ENCODE measurements at places on chromosomes 16 and 17. TPM values are rescaled to one million over a fixed set of nuclear protein-coding genes. Genes with fewer than 3 reads are reported as not detected.

The PPY gene
- not detected for total RNA-seq

The TPSG1 gene
- total RNA-seq = not detected

DNA sequence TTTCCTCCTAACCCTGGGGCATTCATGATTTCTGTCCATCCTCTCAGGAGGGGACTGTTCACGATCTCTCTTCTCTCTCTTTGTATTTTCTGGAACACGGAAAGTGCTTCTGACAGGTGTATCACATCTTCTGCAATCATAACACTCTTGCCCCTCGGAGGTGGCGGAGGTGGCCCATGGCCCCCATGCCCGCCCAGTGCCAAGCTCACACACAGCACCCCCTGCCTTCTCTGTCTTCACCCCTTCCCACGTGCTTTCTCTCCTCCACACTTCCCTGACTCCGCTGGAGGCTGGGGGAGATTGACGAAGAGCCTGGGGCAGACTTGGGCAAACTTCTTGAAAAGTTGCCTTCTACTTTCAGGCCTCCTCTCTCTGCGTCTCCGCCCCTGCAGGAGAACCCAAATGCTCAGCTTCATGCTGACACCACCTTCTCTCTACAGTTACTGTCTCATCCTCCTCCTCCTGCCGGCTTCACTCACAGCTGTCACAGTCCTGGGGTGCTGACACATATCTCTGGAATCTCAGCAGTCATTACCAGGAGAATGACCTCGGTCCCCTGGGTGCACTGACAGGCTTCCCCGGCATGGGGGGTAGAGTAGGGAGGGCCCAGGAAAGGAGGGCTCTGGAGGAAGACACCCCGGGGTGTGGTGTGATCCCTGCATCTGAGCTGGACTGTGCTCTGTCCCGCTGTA is 127.1 kb downstream of the ENGASE start:
- H3K4me3 ChIP-seq = no peak overlapping the region
- H3K27me3 ChIP-seq = peaks cover 96% of the 10 kb centered on the region
- H3K4me1 ChIP-seq = no peaks in the 10 kb centered on the region
- H3K27ac ChIP-seq = no peak overlapping the region
- no peak for DNase-seq

DNA sequence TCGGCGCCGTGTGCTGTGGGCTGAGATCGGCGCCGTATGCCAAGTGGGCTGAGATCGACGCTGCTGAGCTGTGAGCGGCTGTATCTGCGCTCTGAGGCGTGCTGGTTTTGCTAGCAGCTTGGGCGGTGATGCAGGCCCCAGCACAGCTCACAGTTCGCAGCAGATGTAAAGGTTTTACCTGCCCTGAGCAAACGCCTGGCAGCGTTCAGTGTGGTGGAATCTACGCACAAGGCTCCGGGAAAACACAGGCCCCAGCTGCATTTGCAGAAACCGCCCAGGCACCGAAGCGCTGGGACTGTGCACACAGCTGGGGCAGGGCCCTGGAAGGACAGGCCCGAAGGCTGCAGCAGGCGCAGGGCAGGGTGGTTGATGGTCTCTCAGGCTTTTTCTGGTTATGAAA is 8.0 kb upstream of the ZNF469 start:
- no peaks in the 10 kb centered on the region for H3K4me1 ChIP-seq
- H3K27ac ChIP-seq = no peak overlapping the region
- no peak overlapping the region for H3K4me3 ChIP-seq
- peaks cover 29% of the 10 kb centered on the region for H3K27me3 ChIP-seq
- no peak for DNase-seq

- peaks cover 10% of the 10 kb centered on the region for H3K36me3 ChIP-seq
- H3K27me3 ChIP-seq = no peaks in the 10 kb centered on the region
- H3K4me1 ChIP-seq = peaks cover 6% of the 10 kb centered on the region
- H3K4me3 ChIP-seq = no peak overlapping the region
- DNase-seq = no peak
Measured at GRCh38 chr16:87698676-87699199, 67.0 kb downstream of the KLHDC4 start.

DNA sequence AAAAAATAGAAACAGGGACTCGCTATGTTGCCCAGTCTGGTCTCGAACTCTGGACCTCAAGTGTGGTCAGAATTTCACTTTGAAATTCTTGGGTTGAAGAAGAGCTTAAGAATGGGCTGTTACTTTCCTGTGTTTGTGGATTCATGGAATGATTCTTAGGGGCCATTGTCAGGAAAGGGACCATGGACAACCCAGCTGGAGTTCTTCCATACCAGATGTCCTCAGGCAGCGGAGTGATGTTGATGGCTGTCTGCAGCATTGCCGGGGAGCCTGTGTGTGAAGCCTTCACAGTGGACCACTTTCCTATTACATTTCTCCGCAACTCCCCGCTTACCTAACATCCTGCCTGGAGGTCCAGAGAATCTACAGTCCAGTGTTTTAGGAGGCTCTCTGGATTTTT is 145.9 kb downstream of the CLEC16A start:
- no peak overlapping the region for H3K27ac ChIP-seq
- H3K4me1 ChIP-seq = no peaks in the 10 kb centered on the region
- H3K27me3 ChIP-seq = no peaks in the 10 kb centered on the region
- H3K36me3 ChIP-seq = peaks cover 24% of the 10 kb centered on the region
- no peak for DNase-seq

DNA sequence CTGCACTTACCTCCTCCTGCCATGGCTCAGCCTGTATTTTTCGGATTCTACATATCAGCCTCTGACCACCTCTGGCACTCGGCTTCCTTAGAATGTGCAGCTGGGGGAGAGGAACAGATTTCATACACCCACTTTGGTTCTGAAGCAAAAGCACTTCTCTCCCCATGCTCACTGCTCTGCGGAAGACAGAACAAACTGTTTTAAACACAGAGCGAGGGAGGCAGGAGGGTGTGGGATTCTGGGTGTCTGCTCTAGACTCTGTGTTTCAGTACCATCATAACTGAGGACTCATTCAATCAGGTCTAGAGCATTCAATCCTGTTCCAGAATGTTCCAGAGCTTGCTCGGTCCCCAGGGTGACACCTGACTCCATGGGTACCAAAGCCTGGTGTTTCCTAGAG is 239.1 kb downstream of the GRIN2A start:
- H3K27me3 ChIP-seq = peaks cover 3% of the 10 kb centered on the region
- H3K36me3 ChIP-seq = no peaks in the 10 kb centered on the region
- DNase-seq = no peak
- H3K4me1 ChIP-seq = no peaks in the 10 kb centered on the region
- H3K27ac ChIP-seq = no peak overlapping the region
- H3K4me3 ChIP-seq = no peak overlapping the region

GRCh38 chr16:53449816-53450517 is 15.7 kb downstream of the RBL2 start:
- no peak overlapping the region for H3K4me3 ChIP-seq
- H3K36me3 ChIP-seq = peaks cover 74% of the 10 kb centered on the region
- no peak for DNase-seq
- no peaks in the 10 kb centered on the region for H3K27me3 ChIP-seq
- no peaks in the 10 kb centered on the region for H3K4me1 ChIP-seq
- no peak overlapping the region for H3K27ac ChIP-seq

GRCh38 chr16:22235839-22236745 is 30.0 kb downstream of the EEF2K start:
- peaks cover 13% of the 10 kb centered on the region for H3K36me3 ChIP-seq
- H3K27me3 ChIP-seq = no peaks in the 10 kb centered on the region
- peak; percentile 23 for DNase-seq
- H3K27ac ChIP-seq = peak overlapping the region; percentile 13

- peaks cover 20% of the 10 kb centered on the region for H3K36me3 ChIP-seq
- DNase-seq = no peak
- peak overlapping the region; percentile 53 for H3K4me3 ChIP-seq
- H3K27ac ChIP-seq = no peak overlapping the region
- no peaks in the 10 kb centered on the region for H3K4me1 ChIP-seq
Measured at GRCh38 chr17:69222707-69223258, 5.8 kb downstream of the ABCA10 start.

- H3K27ac ChIP-seq = no peak overlapping the region
- peaks cover 17% of the 10 kb centered on the region for H3K27me3 ChIP-seq
- no peaks in the 10 kb centered on the region for H3K4me1 ChIP-seq
- H3K4me3 ChIP-seq = no peak overlapping the region
Measured at GRCh38 chr17:41724476-41725050, 9.9 kb downstream of the HAP1 start.

- H3K27ac ChIP-seq = no peak overlapping the region
- H3K4me1 ChIP-seq = no peaks in the 10 kb centered on the region
- H3K36me3 ChIP-seq = peaks cover 50% of the 10 kb centered on the region
- no peak overlapping the region for H3K4me3 ChIP-seq
Measured at GRCh38 chr16:68883685-68884084, 40.4 kb downstream of the TANGO6 start.

DNA sequence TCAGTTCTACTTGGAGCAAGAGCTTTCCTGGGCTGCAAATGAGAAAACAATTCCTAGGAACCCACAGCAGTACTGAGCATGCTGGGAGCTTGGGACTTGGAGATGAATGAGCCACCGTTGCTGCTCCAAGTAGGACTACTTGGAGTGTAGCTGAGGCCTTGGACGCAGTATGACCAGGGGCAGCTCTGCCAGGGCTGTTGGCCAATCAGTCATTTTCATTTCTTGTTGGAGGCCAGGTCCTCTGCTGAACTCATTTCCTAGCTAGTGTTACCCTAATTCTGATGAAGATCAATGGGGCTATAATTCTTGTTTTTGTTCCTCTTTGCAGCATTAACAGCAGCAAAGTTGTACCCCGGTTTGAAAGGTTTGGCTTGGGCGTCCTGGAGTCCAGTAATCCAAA is 8.0 kb upstream of the LGALS9 start:
- H3K4me1 ChIP-seq = peaks cover 8% of the 10 kb centered on the region
- peaks cover 65% of the 10 kb centered on the region for H3K36me3 ChIP-seq
- no peak for DNase-seq
- H3K27ac ChIP-seq = peak overlapping the region; percentile 7

DNA sequence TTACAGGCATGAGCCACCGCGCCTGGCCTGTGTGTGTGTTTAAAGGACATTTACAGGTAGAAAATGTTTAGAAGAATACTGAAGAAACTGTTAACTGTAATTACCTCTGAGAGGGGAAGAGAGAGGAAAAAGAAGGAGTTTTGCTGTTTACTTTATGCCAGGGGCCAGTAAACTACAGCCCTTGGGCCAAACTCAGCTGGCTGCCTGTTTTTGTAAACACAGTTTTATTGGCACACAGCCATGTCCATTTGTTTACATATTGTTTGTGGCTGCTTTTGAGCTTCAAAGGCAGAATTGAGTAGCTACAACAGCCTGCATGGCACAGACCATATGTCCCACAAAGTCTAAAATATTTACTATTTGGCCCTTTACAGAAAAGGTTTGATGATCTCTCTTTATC is 76.4 kb downstream of the GPR139 start:
- peaks cover 47% of the 10 kb centered on the region for H3K27me3 ChIP-seq
- DNase-seq = no peak
- H3K27ac ChIP-seq = no peak overlapping the region
- H3K36me3 ChIP-seq = no peaks in the 10 kb centered on the region

Data from left ventricle myocardium inferior (tissue), 1 donor.